ENCODE measurements at places on chromosomes 12 and 14.
A peak's percentile ranks its signal among the peaks of the same experiment; 100 is the strongest.

GRCh38 chr14:82647088-82647810 lies 1113.6 kb upstream of the SEL1L start:
- no peak for DNase-seq

DNA sequence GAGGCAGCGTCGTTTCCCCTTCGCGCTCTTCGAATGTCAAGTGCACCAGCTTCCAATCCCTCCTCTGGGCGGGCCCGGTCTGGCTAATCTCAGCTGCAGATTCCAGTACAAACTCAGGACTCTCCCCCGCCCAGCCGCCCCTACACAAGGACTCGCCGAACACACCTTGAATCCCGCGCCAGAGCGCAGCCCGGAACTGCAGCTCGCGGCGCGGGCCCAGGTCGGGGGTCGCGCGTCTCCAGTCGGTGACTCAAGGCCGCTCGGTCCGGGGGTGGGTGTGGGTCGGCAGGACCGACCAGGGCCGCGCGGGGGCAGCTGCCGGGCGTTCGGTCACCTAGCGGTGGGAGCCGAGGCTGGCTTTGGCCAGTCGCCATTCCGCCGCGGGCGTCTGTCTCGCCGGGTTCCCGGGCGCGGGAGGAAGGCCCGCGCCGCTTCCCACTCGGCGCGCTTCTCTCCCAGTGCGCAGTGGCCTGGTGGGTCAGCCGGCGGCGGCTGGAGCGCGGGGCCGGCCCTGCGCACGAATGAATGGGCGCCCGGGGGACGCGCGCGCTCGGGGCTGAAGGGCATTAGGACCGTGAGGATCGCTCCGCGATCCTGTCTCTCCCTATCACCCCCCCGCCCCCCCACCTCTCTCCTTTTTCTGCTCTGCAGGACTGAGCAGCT lies at the start of gene GALNT16:
GALNT16 (plus strand) TSS at position 632 of the 663 bp plus-strand sequence. CDS start 133 bp downstream, outside the sequence.
- no peak for DNase-seq

GRCh38 chr14:88831284-88831683 lies 6.8 kb downstream of the TTC8 start:
- no peak for DNase-seq

GRCh38 chr14:103683139-103683538 lies 32.1 kb downstream of the XRCC3 start:
- no peak for DNase-seq

GRCh38 chr12:104329707-104330532 lies 26.4 kb downstream of the EID3 start:
- no peak for DNase-seq

- no peak for DNase-seq
These were observed 98.0 kb downstream of the SAMD4A start for GRCh38 chr14:54664961-54665360.

GRCh38 chr12:7142056-7142644 lies 12.0 kb downstream of the CLSTN3 start:
- DNase-seq: peak; percentile 53

GRCh38 chr12:6266971-6267721 lies 43.3 kb upstream of the PLEKHG6 start:
- DNase-seq: peak; percentile 9

GRCh38 chr12:52280796-52281560 lies 6.5 kb downstream of the KRT86 start:
- DNase-seq: no peak

DNA sequence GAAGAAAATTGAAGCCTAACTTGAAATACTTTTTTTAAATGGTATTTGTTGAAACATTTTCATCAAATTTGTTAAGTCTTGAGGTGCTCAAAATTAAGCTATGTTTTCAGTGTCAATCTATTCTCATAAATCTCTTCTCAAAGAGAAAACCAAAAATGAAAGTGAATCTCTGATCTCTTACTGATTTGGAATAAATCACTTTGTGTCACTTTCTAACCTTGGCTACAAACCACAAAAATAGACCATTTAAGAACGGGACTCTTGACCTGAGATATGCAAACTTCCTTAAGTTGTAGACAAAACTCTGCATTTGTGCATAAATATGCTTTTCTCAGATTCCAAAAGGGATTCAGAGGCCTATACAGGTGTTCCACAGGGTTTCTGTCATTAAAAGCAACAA lies 192.9 kb downstream of the SEC23A start:
- no peak for DNase-seq

DNA sequence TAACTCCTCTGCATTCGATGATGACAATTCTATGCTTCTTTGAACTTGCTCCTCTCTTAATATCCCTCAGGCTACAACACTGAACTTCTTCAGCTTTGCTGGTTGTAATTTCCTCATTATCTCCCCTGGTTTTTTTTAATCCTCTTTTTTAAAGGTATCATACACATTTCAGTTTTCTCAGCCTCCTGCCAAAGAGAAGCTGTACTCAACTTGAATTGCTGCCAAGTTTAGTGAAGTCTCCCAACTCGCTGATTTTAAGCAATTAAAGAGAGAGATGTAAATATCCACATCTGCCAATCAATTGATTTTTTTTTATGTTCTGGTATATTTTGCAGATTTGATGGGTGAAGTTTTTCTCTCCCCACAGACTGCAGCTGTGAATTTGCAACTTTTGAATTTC lies 817.8 kb downstream of the GALC start:
- DNase-seq: no peak

DNA sequence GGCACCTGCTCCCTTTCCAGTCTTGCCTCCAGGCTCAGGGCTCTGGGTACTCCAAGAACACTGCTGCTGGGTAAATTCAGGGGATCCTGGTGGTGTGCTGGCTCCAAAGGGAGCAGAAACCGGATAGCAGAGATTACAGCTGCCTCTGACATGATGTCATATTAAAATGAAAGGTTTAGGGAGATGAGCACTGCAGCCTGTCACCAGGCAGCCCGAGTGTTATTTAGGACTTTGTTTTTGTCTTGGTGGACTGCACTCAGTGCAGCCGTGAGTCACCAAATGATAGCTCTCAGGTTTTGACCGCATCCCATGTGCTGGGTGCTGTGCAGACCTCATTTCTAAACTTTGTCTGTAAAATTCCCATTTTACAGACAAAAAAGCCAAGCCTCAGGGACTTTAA lies 266.0 kb upstream of the CRY1 start:
- no peak for DNase-seq

DNA sequence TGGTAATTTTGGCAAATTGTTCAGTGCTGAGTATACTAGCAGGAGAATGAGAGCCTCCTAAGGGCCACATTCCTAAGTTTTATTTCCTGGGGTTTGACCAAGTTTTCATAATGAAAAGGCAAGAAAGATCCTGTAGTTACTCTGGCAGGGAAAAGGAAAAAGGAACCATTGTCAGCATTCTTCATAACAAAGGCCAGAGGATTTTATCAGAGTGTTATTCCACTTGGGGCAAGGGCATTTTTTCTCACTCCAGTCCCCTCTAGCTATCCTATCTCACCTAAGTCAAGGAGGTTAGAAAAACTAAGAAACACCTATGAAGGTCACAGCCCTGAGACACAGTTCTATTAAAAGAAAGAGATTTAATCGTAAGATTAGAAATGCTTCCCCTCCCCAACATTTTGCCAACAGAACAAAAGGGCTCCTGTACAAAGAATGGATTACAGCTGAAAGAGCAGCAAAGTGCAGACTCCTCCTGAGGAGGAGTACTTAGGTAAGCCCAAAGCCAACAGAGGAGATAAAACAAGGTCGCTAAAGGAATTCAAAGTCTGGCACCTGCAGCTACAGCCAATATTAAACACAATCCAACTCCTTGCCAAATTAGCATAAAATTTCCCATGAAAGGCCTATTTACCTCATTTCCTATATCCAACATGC lies 162.4 kb downstream of the GALC start:
- no peak for DNase-seq

- DNase-seq: no peak
These were observed 17.7 kb upstream of the TMEM30B start for GRCh38 chr14:61298824-61299223.

- DNase-seq: no peak
These were observed 42.5 kb downstream of the CCDC88C start for GRCh38 chr14:91374879-91375702.

DNA sequence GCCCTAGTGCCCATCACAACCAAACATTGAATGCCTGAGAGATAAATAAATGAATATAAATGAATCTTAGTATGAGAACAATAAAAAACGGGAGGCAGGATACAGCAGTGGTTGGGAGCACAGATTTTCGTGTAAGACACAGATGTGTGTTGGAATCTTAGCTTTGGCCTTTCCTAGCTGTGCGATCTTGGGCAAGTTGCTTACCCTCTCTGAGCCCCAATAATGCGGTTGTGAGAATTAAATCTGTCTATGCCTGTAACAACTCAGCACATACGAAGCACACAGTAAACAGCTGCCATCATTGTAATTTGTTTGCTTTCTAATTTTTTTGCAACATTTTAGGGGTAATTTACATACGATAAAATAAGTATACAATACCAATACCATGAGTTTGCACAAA lies 89.8 kb downstream of the SRRM4 start:
- no peak for DNase-seq

- DNase-seq: no peak
These were observed 4.6 kb downstream of the TMEM120B start for GRCh38 chr12:121717041-121717699.

- no peak for DNase-seq
These were observed 656.1 kb upstream of the NOVA1 start for GRCh38 chr14:27253966-27254365.

DNA sequence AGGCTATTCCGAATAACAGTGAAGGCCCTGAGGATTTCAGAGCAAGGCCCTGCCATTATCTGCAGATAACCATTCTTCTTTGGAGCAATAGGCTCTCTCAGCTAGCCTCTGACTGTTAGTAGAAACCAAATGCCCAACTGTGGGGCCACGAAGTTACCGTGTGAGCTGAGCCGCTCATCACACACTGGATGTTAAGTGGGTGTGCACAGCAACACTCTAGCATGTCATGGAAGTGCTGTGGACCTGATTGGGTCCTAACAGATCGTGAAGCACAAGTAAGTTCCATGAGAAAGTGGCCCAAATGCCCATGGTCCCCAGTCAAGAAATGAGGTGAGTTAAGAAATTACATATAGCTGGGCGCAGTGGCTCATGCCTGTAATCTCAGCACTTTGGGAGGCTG lies 190.4 kb downstream of the ALG10 start:
- DNase-seq: no peak

DNA sequence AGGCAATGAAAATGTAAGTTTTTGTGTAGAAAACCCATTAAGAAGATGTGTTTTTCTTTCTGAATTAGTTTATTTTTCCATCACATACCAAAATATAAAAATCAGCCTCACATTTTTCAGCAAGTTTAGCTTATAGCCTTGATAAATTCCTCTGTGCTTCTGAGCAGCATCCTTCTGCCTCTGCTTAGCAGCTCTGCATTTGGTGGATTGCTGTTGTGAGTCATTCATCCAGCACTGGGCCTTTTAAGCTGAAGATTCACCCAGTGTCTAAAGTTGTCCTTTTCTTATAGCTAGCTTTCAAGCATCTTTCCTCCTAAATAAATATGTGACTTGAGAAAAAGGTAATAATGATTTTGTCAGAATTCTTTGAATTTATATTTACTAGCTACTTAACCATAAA lies 206.1 kb downstream of the PCNX1 start:
- DNase-seq: no peak

DNA sequence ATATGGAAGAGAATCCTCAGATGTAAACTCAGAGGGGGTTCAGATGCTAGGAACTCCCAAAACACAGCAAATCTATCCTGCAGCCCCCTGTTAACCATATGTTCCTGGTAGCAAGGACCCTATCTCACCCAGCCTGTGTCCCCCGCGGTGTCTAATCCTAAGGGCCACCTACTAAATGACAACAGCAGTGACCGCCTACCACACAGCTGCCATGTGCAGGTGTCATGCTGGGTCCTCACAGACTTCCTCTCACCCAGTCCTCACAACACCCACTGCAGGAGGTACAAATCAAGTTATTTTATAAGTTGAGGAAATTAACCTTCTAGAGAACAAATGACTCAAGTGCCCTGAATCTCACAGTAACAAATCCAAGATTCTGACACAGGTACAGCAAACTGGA lies 73.9 kb downstream of the ITPK1 start:
- DNase-seq: no peak

GRCh38 chr14:91401751-91402150 lies 15.9 kb downstream of the CCDC88C start:
- no peak for DNase-seq

- DNase-seq: no peak
These were observed 49.2 kb upstream of the NCOR2 start for GRCh38 chr12:124616394-124617221.

DNA sequence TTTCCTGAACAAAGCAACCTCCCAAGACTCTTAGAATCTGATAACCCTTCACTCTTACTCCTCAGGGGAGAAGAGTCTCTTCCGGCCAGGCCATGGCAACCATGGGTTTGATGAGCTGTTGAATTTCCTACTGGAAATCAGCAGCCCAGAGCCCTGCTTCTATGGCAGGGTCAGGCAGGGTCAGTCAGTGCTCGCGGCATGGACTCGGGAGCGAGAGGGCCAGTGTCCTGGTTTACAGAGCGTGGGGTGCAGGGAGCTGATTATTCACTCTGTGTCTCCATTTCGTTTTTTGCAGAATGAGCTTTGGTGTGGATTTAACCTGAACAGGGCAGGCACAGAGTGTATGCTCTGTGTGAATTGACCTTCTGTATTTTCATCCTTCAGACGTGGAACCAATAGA lies 340.6 kb upstream of the SFSWAP start:
- no peak for DNase-seq

- no peak for DNase-seq
These were observed 13.0 kb downstream of the CLEC2B start for GRCh38 chr12:9856151-9856550.

GRCh38 chr12:6778217-6778573 lies 5.9 kb downstream of the LAG3 start:
- DNase-seq: no peak

GRCh38 chr12:26632756-26633155 lies 200.2 kb downstream of the ITPR2 start:
- no peak for DNase-seq
